ENCODE measurements at places on chromosomes 3 and 15.

GRCh38 chr3:40104441-40104840, 205.1 kb upstream of the EIF1B start:
- DNase-seq = no peak

DNA sequence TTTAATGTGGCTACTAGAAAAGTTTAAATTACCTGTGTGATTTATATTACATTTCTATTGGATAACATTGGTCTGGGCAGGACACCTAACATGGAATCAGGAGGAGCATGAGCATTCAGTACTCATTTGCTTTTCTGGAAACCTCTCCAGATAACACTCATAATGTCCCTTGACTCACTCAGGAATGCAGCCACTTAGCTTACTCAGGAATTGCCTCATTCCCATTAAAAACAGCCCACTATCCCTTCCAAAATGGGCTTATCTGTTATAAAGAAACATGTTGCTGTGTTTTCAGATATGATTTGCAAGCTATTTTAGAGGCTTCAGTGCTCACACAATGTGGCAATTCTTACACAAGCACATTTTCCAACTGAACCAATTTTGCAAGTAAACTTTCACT, 17.1 kb downstream of the GBE1 start:
- peak; percentile 87 for DNase-seq

GRCh38 chr3:64651303-64651702, 36.5 kb downstream of the ADAMTS9 start:
- no peak for DNase-seq

DNA sequence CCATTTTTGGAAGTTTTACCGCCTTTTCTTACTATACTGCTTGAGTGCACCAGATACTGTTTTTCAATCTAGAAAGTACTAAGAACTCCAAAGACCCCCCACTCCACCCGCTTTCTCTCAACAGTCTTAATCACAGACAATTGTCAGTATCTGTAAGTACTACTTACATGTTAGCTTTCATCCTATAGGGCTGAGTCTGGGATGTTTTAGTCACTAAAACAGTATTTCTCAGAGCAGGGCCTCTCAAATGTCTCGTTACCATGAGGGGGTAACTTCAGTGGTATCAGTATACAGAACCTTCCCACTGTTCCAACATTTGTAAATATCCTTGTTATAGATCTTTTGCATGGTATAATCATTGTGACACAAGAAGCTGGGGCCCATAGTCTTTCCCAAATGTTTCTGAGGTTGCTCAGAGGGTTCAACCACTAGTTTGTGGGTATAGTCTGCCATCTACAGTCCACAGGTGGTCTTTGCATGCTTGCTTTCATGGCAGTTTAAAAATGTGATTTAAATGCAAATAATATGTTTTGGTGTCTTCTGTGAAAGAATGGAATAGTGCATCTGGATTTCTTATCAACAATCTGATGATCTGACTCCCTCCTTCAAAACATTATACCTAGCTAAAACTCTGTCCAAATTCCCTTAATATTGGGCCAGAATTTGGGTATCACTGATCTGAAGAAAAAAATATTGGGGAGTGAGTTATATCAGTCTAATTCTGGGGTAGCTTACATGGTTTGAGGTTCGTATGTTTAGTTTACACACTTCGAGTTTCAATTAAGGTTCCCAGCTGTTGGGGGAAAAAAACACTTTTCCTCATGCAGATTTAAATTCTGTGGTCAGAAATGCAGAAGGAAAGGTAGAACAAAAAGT, 18.0 kb upstream of the DNAJC13 start:
- peak; percentile 58 for DNase-seq

DNA sequence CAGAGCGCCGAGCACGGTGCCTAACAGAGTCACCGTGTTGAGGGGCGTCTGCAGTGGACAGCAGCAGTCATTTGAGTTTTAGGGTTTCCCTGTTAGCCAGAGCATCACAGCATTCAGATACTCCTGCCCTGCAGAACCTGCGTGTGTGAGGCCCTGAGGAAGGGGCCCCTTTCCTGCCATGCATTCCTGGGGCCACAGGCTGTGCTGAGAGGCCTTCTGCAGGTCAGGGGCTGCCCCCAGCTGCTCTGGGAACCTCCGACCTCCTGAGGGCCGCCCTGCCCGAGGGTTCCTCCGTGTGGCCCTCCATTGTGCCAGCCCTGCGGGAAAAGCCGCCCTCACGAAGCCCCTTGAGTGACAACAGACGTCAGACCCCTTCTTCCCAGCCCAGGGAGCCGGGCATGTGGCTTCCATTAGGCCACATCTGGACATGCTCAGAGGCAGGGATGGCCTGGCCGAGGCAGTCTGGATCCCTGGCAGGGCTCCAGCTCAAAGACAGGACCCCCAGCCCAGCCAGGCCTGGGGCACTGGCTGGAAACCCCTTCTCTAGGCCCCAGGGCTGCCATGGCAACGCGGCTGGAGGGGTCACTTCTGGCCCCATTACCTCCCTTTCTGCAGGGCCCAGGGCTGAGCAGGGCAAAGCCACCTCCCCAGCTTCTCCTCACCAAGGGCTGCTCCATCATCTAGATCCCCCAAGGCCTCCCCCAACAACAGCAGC, 25.3 kb downstream of the FBLN2 start:
- DNase-seq = no peak

DNA sequence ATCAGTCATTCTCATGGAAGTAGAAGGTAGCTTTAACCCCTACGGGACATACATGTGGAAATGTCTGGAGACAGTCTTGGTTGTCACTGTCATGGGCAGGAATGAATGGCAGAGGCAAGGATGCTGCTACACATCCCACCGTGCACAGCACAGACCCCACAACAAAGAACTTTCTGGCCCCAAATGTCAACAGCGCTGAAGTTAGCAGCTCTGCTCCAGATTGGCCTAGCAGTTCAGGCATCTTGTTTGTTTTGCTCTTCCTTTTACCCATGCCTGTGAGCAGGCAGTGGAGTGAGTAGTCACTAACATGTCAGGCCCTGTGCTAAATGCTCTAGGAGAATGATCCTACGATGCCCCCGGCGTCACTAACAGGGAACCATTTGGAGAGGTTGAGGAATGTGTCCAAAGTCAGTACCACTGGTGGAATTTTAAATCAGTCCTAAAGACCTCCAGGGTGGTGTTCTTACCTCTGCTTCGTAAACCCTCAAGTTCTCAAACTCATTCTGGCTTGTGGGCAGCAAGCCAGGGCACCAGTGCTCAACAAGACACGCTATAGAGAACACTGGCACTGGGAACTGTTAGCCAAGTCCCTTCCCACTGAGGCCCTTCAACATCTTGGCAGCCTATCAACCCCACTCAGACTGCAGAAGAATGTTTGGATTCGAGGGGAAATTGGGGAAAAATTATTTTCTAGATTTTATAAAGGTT, 142.2 kb downstream of the FOXP1 start:
- peak; percentile 25 for DNase-seq

GRCh38 chr3:115638991-115639390, 15.7 kb downstream of the GAP43 start:
- no peak for DNase-seq

GRCh38 chr3:73614419-73614818, 10.3 kb downstream of the PDZRN3 start:
- peak; percentile 40 for DNase-seq

DNA sequence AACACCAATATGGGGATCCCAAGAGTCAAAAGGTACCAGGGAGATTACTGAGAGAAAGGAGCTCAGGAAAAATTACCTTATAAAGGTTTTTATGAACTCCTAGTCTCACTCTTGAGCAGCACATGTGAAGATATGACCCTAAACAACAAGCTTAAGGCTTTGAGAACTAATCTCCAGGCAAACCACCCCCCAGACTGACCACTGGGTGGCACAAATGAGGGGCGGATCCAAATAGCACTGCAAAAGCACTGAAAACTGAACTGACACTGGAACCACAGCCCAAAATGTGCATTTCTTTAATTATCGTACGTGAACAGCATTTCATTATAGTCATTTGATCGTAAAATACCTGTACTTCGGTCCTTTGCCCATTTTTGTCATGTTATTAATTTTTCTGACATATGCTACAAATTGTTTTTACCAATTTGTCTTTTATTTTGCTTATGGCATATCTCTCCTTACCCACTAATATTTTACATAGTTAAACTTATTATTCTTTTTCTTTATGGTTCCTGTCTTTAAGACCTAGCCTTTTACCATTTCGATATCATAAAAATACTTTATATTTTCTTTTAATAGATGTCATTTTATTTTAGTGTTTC, 31.5 kb upstream of the TFDP2 start:
- peak; percentile 21 for DNase-seq

DNA sequence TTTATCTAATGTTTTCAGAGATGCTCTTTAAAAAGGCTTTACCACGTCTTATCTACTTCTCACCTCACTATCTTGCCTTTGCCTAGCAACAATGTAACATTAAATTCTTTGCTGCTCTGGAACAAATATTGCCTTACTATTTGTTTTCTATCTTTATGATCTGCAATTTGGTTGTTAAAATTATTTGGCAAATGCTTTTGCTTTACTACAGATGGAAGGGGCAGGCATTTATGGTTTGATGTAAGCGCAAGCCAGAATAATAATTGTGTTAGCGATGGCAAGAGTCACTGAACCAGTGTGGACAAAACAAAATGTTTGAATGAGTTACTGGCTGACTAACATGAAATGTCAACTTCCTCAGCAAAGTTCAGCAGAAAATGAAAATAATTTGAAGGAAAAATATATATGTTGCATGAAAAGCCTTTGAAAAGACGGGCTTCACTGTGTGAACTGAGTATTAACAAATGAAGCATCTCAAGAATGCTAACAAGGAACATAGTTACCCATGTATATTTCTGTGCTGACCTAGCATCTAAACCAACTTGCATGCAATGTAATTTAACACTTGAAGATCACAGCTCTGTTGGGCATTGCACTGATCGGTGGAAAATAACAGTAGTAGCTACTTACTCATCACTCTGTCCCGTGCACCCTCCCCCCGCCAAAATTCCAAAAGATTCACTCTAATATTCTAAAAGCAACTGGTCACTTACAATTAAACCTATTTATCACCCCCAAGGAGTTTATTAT, 454.0 kb upstream of the ARHGEF26 start:
- DNase-seq = no peak

GRCh38 chr3:150256318-150256717, 151.8 kb upstream of the TSC22D2 start:
- DNase-seq = no peak

DNA sequence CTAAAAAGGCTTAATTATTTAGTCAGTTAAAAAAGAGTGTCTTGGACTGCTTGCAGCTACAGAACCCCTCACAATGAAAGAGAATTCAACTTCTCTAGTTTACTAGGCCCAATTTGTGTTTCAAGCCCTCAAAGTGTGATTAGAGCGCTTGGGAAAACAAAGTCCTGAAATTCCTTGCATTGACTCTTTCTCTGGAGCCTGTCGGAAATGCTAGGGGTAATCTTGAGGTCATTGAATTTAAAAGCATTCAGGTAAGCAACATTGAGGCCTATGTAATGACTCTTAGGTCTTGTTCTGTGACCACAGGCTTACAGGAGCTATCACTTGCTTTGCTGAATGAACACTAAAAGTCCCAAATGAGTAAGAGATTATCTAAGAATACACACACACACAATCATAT, 186.0 kb downstream of the NLGN1 start:
- peak; percentile 10 for DNase-seq

GRCh38 chr15:60372756-60373155, 25.0 kb downstream of the ANXA2 start:
- no peak for DNase-seq
